ENCODE measurements at places on chromosomes 7 and 10.

DNA sequence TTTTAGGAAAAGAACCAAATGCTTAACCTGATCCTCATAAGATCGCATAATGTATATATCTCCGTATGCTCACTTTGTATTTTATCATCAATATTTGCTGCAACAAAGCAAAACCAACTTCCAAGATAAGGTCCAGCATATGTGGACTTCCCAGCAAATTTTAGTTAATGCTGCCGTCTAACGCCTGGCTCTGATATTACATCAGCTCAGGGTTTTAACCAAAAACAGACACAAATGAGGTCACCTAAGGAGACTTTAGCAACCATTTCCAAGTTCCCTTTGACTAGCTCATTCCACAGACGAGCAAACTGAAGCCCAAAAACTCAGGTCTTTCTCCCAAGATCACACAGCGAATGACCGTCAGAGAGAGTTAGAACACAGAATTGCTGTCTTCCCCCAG, 59.4 kb upstream of the UCN3 start:
- no peak for DNase-seq

- DNase-seq, result no peak
Measured at GRCh38 chr10:51832652-51833383, 133.4 kb upstream of the CSTF2T start.

DNA sequence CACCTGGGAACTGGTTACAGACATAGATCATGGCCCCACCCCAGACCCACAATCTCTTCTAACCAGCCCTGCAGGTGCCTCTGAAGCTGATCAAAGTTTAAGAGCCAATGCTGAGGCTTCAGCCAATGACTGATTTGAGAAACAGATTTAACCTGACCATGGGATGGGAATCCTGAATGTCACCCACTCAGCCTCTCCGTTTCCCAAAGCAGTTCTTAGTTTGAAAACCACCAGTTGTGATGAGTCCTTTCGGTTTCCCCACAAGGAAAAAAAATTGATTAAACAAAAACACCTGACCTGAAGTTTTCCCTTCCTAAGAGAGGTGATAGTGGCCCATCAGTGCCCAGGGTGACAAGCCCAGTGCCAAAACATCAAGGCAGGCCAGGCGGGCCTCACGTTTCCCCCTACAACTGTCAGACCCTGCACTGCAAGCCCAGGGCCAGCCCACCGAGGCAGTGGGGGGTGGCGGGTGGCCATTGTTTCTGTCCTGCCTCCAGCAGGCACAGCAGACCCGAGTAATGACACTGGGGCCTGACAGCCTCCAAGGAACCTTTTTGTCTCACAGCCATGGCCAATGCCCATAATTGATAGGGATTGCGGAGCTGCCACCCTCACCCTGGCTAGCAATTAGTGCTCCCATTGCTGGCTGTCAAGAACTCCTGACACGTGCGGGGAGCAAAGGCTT, 75.4 kb upstream of the ZMIZ1 start:
- no peak for DNase-seq

- DNase-seq, result no peak
Measured at GRCh38 chr7:2416063-2416462, 12.7 kb downstream of the CHST12 start.

- DNase-seq, result no peak
Measured at GRCh38 chr7:153581419-153581818, 470.8 kb upstream of the DPP6 start.

DNA sequence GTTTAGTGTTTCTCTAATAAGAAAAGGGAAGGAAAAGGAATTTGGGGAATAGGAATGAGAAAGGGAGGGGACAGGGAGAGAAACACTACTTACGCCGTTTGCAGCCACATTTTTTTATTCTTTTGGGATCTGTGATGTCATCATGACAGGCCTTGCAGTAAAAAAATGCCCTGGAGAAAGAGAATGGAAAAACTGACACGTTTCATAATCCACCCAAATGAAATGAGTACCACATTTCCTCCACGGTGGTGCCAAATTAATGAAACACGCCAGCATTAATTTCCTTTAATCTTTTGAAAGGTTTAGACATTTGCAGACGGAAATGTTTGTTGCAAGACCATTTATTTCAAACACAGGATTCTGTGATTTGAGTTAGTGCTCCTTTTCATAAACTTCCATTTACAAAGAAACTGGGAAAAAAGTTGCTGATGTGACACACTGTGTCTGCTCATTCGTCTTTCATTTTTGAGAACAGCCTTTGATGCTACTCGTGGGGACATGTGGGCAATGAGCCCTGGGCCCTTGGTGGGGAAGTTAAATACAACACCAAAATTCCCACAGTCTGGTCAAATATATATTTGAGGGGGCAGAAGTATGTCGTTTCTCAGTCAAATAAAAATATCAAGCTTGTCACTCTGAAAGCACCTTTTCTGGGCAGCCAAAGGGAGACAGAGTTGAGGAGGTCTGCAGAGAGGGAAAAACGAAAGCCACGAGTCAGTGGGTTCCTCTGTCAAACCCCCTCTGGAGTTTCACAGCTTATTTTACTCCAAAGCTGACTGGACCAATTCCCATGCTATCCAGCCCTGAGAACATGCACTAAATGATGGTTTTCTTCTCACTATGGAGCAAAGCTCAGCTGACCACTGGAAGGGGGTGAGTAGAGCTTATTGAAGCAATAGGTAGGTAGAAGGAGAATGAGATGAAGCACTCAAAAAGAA, 625.5 kb downstream of the KCNMA1 start:
- DNase-seq, result no peak

DNA sequence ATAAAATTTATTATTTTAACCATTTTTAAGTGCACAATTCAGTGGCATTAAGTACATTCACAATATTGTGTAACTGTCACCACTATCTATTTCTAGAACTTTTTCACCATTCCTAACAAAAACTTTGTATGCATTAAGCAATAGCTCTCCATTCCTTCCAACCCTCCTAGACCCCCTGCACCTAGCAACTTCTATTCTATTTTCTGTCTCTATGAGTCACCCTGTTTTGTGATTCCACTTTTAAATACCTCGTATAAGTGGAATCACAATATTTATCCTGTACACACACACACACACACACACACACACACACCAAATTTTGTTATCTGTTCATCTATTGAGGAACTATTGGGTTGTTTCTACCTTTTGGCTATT, 89.2 kb downstream of the ARID5B start:
- DNase-seq, result no peak

Measured in Kasumi-1 (cell line).